ENCODE measurements at places on chromosomes 2 and 18.
A peak's percentile ranks its signal among the peaks of the same experiment; 100 is the strongest.

DNA sequence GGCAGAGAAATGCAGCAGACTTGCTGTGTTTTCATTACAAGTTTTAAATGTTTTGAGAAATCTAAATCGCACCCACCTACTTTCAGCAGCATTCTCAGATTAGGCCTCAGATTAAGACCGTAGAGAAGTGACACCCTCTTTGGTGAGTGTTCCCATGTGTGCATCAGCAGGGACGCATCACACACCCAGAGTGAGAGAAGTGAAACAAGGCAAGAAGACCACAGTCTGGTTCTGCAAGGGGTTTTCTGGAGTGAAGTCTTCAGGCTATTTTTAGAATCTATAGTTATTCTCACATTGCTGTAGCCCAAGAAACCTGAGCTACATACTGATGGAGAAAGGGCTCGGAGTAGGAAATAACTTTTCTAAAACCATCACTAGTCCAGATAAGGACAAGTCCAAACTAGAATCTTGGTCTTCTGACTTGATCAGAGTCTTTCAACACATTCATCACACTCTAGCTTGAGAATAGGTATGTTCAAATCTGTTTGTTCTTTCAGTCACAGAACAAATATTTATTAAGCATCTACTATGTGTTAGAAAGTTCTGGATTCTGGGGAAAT, 1216.6 kb upstream of the PIK3C3 start:
- DNase-seq: no peak

- no peak for DNase-seq
Observed at GRCh38 chr2:164815071-164815793, 26.4 kb downstream of the COBLL1 start.

- DNase-seq: no peak
Observed at GRCh38 chr2:100276716-100277115, 45.6 kb downstream of the LONRF2 start.

DNA sequence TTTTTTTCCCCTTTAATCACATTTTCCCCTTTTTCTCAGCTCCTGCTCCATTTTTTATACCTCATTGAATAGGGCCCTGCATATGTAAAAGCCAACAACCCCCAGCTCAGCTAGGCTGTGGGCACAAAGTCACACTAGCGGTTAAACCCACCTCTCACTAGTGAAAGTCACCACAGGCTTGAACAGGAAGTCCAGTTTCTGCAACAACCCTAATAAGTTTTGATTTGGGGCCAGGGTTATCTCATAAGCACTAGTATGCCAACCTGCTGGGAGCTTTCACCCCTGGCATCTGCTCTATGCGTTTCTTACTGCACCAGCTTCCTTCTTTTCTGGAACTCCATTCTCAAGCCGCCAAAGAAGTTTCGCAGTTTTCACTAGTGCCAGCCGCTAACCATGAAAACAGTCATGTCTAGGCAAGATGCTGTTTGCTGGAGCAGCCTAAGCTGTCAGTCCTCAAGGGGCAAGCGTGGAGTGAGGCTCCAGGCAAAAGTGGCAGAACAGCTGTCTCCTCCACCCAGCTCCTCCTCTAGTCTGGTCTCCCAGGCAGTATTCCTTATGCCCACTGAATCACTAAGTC, 197.0 kb upstream of the MEIS1 start:
- DNase-seq: no peak

GRCh38 chr2:128682729-128683284, 364.1 kb upstream of the HS6ST1 start:
- no peak for DNase-seq

DNA sequence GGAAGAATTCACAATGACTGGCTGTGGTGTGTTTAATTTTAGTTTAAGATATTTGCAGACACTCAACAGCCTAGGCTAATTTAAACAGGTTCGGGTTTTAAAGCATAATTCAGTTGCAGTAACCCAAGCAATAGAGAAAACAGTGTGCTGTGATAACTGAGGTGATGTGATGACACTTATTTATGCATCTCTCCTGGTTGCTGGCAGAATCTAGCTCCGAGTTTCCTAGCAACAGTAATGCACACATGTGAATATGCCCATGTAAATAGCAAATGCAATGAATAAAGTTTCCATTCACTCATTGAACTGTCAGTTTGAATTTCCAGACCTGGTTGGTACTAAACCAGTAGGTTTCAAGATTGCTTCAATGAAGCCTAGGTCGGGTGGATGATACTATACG, 426.5 kb downstream of the TMX3 start:
- DNase-seq: no peak

DNA sequence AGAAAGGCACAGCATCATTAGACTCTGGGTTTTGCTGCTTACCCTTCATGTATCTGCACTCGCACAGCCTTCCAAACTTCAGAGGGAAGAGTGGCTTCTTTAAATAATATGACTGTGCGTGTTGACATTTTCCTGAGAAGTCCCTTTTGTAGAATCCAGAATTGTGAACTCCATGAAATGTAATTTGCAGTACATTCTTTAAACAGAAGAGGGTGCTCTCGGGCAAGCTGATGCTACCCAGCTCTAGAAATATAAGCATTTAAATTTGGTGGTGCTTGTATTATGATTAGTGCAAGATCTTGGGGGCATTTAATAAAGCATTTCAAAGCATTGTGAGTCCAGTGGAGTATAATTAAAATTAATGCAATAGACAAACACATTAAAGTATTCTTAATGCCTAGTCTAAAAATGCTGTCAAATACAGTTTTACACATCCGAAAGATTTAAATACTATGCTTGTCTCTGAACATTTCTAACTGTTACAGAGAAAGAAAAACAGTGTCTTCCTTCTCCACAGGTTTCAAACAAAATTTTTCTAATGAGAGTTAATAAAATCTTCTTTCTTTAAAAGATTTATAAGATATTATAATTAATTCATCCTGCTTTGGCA, 17.3 kb upstream of the GTF2A1L start:
- DNase-seq: no peak

GRCh38 chr2:217222309-217222910, 362.5 kb upstream of the TNP1 start:
- no peak for DNase-seq

GRCh38 chr2:237322564-237322963, 91.4 kb downstream of the COL6A3 start:
- no peak for DNase-seq

- peak; percentile 66 for DNase-seq
Observed at GRCh38 chr18:9824474-9824832, 61.3 kb upstream of the TXNDC2 start.

DNA sequence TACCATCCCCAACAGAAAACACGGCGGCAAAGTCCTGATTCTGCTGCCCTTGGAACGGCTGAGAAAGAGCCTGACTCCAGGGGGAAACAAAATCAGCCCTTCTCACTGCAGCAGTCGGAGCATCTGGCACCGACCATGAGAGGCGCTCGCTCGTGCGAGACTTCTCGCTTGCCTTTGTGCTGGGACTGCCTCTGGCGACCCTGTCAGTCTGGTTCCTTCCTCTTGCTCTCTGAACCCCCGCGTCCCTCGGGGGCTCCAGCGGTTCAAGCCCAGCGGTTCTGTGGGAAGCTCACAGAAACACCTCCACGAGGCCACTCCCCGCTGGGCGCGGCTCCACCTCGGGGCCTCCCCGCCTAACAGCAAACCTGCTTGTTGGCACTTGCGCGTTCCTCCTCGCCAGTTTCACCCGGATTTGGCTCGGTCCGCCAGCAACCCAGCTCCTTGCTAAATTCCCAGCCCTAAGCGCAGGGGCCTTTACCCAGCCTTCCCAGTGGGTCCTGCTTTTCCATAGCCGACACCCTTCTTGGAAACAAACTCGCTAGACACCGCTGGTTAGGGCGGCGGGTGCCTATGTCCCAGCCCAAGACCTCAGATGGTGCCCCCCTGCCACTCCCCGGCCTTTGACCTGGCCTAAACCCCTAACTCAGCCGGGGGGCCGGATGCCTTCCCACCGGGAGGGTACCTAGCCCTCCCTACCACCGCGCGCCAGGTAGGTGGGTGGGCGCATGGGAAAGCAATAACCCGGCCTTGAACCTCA, 2.2 kb downstream of the RND3 start:
- DNase-seq: peak; percentile 86

GRCh38 chr2:55883829-55884228, 39.8 kb downstream of the EFEMP1 start:
- DNase-seq: no peak

DNA sequence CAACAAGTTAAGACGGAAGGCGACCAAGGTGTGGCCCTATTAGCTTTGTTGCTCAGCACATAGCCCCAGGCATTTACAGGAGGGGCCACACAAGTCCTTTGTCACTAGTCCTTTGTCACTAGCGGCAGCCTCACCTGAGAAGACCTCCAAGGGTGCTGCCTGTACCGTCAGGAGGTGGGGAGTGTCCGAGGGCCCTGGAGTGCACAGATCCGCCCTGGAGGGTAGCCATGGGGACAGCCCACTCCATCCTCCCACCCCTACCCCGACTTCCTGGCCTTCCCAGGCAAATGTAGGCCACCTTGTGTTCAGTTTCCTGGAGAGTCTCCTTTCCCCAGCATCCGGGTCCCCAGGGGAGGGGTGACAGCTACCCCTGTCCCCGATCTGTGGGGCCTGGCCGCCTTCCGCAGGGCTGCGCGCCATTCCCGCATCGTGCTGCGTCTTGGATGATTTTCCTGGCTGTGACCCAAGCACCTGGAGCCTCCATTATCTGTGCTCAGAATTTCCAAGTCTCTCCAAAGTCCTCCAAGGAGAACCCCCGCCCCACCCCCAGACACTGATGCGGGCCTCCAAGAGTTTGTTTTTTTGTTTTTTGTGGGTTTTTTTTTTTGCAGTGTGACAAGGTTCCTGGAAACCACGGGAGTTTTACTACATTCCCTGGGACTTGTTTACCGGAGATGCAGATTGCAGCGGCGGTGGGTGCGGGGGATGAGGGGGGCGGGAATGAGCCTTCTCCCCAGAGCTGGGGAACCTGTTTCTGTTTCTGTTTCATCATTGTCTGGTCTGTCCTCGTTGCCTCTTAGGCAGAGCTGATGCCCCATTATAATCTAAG, 28.6 kb downstream of the TEX44 start:
- peak; percentile 79 for DNase-seq

GRCh38 chr18:3595369-3596273, 145.6 kb downstream of the TGIF1 start:
- DNase-seq: no peak

All from heart left ventricle (tissue), 16 donors.